ENCODE measurements at places on chromosomes 16 and 17.

GRCh38 chr16:86722970-86723369 lies 144.6 kb downstream of the FOXL1 start:
- DNase-seq = no peak

GRCh38 chr17:72915625-72916081 lies 176.8 kb downstream of the SLC39A11 start:
- no peak for DNase-seq

GRCh38 chr17:66317629-66318028 lies 15.2 kb downstream of the PRKCA start:
- no peak for DNase-seq

DNA sequence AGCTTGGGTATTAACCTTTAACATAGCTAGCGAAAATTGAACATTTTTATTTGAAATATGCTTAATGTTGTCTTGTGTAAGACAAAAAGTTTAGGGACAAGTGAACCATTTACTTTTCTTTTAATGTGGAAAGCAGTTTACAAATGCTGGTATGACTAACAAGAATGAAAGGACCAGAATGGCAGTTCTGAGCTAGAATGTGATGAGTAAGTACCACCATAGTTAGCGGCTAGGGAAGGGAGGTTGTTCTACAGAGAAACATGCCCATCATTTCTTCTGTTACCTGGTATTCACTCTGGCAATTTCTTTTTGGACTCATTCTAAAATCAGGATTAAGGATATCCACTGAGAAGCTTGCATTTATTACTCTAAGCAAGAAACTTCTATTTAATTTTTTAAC lies 121.1 kb downstream of the WWOX start:
- no peak for DNase-seq

- DNase-seq = no peak
These were observed 13.4 kb downstream of the SLC4A1 start for GRCh38 chr17:44254361-44255095.

DNA sequence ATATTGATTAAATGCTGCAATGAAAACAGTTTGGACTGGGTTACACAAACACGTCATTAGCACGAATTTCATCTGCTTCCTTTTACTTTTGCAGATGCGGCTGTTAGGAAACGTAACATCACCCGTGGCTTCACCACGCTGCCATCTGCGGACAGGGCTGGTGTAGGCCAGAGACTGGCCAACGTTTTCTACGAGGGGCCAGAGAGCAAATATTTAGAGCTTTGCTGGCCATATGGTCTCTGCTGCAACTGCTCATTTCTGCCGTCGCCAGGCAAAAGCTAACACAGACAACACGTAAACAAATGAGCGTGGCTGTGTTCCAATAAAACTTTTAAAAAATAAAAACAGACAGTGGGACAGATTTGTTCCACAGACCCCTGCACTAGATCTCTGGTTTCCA lies 96.6 kb downstream of the ENGASE start:
- DNase-seq = no peak

DNA sequence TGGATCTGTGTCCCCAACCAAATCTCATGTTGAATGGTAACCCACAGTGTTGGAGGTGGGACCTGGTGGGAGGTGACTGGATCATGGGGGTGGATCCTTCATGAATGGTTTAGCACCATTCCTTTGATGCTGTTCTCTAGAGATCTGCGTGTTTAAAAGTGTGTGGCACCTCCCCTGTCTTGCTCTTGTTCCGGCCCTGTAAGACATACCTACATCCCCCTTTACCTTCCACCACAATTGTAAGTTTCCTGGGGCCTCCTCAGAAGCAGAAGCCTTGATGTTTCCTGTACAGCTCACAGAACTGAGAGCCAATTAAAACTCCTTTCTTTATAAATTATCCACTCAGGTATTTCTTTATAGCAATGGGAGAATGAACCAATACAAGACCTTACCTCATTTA lies 257.7 kb downstream of the XYLT1 start:
- DNase-seq = no peak

DNA sequence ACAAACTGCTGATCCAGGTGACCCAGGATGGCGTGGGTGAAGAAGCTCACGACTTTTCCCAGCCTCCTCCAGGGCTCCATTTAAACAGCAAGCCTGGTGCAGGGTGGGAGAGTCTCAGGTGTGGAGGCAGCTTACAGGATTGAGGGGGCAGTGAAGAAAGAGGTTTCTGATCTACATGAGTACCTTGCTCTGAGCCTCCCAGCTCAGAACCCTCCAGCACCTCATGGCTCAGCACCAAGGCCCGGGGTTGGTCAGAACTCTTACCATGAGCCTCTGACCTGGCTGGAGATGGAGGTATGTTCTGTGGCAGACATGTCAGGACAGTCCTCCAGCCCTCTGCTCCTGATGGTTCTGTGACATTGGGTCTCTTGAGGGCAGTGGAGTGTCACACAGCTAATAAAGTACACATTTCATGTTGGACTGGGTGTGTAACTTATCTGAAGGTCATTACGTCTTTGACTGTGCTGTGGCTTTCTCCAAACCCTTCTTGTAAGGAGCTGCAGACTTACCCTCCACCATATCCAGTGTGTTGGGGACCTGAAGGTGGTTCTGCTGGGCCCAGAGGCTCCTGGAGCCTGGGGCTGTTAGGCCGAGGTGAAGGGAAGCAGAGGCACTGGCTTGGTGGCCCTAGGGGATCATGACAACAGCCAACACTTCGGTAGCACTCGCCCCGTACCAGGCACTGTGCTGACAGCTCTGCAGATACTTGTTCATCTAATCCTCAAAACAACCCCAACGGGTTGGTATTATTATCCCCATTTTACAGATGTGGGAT lies 3.8 kb upstream of the DCAF7 start:
- DNase-seq = no peak

DNA sequence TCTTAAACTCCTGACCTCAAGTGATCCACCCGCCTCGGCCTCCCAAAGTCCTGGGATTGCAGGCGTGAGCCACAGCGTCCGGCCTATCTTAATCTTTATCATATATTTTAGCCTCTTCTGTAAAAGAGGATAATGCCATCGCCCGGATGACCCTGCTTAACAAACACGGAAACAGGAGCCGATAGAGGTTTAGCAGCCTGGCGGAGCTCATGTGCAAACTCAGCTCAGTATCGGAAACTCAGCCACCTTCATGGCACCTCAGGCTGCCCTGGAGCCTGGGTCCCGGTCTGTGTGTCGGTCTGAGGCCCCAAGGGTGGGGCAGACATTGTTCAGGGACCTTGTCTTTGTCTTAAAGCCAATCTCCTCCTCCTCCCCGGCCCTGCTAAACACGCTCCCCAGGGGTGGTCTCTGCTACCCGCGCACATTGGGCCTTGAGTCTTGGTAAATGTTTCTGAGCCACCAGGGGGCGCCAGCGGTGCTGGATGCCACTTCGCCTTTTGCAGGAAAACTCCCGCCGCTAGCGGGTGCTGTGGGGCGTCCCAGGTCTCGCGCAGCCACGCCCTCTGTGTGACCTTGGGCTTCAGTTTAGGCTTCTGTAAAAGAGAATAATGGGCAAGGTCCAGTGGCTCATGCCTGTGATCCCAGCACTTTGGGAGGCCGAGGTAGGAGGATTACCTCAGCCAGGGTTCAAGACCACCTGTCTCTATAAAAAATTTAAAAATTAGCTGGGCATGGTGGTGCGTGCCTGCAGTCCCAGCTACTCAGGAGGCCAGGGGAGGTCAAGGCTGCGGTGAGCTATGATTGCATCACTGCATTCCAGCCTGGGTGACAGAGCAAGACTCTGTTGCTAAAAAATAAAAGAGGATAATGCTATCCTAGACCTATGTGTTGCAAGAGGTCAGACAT lies 2.7 kb downstream of the CETP start:
- peak; percentile 92 for DNase-seq

DNA sequence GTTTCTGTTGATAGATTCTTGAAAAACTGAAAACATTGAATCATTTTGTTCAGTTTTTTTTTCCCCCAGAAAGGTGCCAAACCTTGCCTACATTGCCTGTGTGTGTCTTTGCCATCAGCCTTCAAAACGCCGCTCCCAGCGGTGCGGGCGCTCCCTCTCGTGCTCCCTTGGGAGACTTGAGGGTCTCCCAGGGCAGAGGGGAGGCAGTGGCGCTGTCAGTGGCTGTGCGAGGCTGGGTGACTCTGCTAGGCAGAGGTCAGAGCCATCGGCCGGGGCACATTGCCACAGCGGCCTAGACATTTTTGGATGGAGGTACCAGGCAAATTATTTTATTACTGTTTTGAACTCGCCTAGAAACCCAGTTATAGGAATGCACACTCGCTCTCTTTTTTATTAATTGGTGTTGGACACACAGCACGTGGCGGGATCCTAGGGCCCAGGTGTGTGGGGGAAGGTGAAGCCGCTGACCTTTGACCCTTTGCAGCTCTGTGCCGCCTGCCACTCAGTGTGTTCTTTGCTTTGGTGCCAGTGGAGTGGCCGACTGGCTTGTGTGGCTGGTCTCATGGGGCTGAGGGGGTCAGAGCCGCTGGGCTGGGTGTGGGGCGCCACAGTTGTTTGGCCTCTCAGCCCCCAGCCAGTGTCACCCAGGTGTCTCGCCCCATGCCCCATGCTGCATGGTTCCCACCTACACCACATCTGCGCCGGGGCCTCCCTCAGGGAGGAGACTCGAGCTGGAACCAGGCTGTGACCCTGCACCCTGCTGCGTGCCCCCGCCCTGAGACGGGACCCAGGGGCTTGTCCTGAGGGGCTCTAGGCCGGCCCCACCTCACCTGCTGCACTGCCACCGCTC lies 115.7 kb downstream of the BANP start:
- no peak for DNase-seq

DNA sequence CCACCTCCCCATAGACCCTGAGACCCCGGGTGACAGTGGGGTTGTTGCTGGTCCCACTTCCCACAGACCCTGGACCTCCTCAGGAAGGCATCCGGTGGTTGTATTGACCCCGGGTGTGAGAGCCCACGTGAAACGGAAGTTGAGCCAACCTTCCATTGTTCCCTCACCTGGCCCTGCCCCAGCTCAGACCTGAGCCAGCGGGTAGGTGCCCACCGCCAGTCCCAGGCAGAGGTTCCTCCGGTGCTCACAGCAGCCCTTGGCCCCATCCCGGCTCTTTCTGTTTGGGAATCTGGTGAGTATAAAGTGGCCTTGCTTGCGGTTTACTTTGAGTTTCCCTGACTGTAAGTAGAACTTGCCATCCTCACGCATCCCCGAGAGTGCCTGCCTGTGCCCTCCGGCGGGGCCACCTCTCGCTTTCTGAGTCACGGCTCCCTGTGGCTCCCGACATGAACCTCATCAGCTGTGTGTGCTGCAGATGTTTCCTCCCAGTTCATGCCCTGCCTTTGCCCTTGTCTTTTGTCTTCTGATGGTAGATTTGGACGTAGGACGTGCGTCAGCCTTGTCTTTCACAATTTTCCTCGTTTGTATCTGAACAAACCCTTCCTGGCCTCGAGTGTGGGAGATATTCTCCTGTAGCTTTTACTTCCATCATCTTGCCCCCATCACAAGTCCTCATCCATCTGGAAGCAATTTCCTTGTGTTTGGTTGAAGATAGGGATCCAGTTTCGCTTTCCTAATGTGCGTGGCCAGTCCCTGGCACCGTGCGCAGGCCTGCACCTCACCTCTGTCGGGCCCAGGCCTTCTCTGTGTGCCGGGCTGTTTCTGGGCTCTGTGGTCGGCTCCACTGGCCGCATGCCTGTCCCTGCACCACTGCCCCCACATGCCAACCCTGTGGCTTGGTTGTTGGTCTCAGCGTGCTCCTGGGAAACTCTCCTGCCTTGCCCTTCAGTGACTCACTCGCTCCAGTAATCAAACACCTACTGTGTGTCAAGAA lies 76.0 kb downstream of the METRNL start:
- no peak for DNase-seq

DNA sequence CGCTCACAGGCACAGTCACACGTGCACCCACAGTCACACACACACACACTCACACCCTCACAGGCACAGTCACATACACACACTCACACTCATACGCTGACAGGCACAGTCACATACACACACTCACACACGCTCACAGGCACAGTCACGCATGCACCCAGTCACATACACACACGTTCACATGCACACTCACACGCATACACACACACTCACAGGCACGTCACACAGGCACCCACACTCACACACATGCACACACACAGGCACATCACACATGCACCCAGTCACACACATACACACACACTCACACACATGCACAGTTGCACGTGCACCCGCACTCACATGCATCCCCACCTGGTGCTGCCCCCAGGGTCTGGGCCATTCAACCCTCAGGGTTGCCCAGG lies 46.1 kb upstream of the CBFA2T3 start:
- DNase-seq = no peak

DNA sequence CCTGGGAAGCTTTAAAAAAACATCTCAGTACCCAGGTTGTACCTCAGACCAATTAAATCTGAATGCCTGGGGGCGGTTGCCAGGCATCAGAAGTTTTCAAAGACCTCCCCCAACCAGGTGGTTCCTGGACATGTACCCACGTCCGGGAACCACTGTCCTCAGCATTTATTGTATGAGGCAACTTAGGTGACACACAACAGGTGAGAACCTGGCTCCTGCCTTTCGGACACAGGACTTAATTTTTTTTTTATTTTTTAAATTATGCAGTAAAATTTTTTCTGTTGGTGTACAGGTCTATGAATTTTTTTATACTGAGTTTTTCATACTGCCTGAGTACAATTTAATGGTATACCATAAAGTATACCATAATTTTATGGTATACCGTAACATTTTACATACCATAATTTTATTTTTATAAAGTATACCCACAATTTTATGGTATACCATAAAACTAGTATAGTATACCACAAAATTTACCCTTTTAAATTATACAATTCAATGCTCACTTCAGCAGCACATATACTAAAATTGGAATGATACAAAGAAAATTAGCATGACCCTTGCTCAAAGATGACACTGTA lies 38.7 kb upstream of the DHX8 start:
- DNase-seq = no peak

DNA sequence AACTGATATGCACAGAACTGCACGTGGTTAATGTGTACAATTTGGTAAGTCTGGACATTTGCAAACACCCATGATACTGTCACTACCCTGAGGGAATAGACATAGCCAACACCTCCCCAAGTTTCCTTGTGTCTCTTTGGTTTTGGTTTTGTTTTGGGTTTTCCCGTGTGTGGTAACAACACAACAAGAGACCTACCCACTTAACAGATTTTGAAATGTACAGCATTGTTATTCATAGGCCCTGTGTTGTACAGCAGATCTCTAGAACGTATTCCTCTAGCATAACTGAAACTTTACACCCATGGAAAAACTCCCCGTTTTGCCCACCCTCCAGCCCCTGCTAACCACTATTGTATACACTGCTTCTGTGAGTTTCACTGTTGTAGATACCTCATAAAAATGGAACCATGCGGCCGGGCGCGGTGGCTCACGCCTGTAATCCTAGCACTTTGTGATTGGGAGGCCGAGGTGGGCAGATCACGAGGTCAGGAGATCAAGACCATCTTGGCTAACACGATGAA lies 76.3 kb upstream of the TBC1D3K start:
- DNase-seq = no peak

- DNase-seq = no peak
These were observed 2.1 kb upstream of the TEX19 start for GRCh38 chr17:82356845-82357355.

- no peak for DNase-seq
These were observed 95.1 kb downstream of the LYRM1 start for GRCh38 chr16:20995711-20996110.

Data from NT2/D1 (cell line).